ENCODE measurements at places on chromosomes 2 and 18.
A peak's percentile ranks its signal among the peaks of the same experiment; 100 is the strongest.

DNA sequence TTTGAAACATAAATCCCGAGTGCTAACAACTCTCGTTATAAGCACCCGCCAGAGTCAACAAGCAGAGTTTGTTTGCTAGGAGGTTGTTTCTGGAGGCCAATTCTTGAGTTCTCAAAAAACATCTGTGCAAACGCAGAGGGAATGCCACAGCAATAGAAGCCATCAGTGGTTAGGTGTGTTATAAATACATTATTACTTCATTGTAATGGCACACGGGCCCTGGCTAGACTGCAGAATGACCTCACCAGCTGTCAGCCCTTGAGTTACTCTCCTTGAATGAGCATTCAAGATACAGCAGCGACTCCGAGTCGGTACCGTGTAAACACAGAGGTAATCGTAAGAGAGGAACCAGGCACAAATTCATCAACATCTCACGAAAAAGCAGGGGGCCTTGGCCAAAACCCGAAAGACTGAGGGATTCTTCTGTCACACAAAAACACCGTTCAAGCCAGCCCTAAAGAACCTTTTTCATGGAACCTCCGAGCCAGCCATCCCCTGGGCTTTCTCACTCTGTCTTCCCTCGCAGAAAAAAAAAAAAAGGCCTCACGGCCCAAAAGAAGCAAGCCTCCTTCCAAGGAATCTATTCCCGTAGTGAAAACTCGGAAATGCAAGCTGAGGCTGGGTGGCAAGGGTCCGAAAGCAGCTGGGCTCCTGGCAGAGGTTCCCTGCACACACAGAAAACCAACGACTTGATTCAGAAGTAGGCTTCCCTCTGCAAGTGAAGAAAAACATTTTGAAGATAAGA lies 133.7 kb upstream of the MEIS1 start:
- peak; percentile 42 for DNase-seq

DNA sequence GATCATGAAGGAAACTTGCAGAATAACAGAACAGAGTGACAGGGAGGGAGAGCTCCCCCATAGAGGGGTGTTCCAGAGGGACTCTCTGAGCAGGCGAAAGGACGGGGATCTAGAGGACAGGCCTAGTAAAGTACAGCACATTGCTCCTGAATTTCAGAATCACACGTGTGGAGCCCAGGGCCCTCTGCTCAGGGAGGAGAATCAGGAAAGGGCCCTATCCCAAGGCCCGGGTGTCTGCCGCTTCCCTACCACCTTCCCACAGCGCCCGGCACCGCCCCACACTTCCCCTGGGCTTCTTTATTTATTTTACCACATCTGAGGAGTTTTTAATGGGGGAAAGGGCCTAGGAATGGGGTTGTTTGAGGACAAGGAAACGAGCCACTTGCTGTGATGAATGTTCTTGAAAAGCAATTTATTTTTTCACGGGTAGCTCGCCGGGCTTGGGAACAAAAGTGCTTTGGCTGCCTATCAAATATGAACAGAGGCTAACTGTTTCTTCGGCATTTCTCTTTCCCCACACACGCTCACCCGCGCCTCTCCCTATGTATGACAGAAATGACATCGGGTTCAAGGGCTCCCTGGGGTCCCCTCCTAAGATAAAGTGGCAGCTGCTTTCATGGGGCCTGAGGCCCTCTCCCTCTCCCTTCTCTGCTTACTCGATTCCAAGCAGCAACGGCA lies 79.3 kb upstream of the GLI2 start:
- DNase-seq = no peak

GRCh38 chr2:198720266-198720665 lies 737.5 kb downstream of the SATB2 start:
- DNase-seq = no peak

DNA sequence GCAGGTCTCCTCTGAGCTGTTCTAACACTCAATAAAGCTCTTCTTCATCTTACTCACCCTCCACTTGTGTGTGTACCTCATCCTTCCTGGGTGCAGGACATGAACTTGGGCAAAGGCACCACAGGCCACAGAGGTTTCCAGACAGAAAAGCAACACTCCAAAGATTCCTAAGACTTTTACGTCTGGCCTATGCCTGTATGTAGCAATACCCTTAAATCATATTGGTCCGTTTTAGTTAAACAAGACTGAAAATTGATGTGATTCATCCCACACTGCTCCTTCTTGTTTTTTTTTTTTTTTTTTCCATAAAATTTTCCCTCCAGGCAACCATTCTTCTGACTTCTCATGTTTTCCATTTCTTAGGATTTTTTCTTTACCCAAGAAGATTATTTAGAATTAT lies 404.3 kb downstream of the PID1 start:
- no peak for DNase-seq

DNA sequence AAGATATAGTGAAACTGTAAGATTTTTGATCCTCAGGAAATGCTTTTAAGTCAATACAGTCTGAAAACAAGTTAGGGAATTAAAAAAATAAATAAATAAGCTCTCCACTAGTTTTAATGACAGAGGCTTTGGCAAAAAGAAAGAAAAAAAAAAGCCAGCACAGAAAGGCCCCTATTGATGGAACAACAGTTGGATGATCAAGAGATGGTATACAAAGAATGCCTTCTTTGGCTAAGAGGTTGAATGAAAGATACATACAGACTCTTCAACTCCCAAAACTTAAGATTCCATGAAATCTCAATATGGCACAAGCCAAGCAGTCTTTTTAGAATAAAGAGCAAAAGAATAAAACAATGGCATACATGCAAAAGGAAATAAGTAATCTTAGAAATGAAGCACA lies 64.0 kb upstream of the GALNT5 start:
- DNase-seq = no peak

GRCh38 chr2:226077841-226078240 lies 678.3 kb downstream of the NYAP2 start:
- DNase-seq = no peak

DNA sequence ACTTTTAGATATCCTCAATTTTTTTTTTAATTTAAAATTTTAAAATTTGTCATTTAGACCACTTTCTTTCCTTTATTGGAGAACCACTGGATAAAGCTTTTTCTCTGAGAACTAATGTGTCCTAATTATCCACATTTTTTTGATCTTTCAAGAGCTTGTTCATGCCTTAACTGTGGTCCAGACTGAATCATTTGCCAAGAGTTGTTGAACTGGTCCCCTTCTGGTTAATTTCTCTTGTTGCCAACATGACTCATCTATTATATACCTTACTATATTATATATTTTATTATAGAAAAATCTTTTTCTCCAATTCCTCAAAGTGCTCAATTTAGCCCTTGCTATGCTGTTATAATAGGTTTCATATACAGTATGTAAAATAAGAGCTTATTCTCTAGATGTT lies 53.1 kb upstream of the TMEM87B start:
- DNase-seq = peak; percentile 3

DNA sequence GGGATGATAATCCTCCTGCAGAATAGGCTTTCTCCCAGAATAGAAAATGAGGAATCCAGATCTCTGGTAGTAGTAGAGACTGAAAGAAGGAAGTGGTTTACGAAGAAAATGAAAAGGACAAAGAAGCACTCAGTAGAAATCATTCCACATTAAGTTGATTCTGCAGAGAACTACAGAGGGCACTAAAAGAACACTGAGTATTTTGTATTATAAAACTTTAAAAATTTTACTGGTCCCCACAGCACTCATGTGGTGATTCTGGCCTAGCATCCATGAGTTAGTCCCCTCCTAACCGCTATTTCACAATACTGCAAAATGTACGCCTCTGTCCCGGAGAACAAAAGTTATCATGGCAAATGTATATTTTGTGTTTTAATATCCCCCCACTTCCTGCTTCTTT lies 42.9 kb upstream of the SLC35F5 start:
- no peak for DNase-seq

DNA sequence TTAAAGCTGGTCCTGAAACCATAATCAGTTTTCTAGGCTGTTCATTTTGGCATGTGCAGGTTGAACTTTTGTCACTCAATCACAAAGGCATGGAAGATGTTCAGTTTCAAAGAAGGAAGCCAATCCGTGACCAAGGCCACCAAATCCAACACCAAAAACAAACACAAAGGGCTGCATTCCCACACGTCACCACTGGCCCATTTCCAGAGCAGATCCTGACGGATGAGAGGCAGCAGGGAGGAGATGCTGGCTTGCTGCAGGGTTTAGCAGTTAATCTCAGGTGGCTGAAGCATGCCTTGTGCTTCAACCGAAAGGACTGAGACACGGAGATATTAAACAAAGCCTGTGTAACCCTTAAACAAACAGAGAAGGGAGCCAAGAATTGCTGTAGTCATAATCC lies 191.9 kb upstream of the CTAGE1 start:
- no peak for DNase-seq

- DNase-seq = no peak
These were observed 10.9 kb downstream of the SERPINB12 start for GRCh38 chr18:63553081-63553480.

DNA sequence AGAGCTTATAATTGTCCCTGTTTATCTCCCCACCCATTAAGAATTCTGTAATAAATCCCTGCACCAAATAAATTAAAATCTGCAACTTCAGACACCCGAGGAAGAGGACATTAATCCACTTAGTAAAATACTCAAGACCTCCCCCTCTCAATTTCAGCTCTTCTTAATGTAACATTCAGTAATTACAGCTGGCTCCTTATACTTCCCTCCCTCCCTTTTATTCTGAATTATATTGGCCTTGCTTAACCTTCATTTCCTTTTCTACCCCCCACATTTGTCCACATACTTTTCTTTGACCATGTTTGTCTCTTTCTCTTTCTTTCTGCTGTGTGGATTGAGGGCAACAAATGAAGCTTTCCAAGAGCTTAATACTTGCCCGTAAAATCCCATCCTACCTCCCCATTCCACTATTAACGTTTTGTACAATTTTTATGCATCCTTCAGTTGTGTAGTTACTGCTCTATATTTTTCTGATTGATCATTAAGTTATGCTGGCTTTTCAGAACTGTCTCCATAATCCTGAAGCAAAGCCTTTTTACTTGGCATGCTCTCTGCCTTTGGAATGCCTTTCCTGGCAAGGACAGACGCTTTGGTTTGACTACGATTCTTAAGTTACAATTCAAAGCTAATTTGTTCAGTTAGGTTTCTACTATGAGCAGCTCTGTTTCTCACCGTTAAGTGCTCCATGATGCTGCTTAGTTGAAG lies 580.1 kb downstream of the ZEB2 start:
- DNase-seq = peak; percentile 70

DNA sequence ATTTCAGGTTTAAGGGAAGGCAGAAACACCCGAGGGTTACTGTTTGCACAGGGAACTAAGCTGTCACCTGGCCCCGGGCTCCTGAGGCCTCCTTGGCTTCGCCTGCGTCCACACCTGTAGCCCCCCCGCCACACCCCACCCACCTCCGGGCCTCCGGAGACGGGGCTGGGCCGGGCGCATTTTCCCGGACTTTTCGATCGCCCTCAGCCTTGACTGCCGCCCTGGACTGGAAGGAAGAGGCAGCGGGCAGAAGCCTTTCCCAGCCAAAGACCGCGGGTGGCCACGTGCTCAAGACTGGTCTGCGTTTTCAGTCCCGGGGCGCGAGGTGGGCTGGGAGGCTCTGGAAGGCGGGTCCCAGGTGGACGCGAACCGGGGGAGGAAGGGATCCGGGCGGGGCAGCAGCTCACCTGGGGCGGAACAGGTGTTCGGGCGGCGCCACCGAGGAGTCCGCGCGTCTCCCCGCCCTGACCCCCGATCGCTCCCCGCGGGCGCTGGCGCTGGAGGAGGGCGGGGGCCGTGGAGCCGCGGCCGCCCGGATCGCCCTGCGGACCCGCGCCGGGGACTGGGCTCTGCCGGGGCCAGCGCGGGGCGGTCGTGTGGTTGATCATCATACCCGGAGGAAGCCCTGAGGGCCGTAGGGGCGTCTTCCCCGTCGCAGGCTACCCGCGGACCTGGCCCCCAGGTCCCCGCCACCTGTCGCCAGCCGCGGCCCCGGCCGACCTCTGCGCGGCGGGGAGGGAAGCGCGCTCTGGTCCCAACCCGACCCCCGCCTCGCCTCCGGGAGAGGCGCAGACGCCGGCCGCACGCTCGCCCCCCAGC lies 3.2 kb downstream of the ID2 start:
- DNase-seq = no peak

DNA sequence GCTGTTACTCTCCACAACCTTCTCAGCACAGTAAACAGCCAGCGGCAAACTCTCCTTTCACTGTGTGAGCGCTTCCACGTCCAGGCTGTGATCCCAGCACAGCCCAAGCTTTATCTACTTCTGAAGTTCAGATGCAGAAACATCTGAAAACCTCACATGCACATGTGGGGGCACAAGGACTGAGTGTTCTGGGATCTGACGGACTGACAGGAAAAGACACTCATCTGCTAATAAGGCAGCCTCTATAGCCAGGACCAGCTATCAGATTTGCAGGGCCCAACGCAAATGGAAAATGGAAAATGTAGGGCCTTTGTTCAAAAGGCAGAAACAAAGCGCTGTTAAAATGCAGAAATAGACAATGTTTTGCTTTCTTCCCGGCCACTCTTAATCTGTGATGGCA lies 133.8 kb upstream of the ARHGAP28 start:
- DNase-seq = no peak

GRCh38 chr2:219731173-219731572 lies 103.7 kb downstream of the SLC4A3 start:
- DNase-seq = no peak

DNA sequence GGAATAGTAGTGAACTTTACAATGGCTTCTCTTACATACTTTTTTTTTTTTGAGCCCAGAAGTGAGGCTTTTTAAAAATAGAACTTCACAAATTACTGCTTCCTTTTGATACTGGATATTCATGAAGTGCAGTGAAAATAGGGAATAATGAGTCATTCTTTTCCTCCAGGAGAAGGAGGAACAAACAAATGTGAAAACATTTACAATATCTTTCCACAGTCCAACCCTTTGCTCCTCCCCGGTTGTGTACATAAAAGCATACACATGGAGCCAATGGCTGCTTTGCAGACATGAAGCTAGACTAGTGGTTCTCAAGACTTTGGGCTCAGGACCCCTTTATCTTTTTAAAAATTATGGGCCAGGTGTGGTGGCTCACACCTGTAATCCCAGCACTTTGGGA lies 266.9 kb downstream of the GBX2 start:
- DNase-seq = no peak

- no peak for DNase-seq
These were observed 14.5 kb downstream of the SLC19A3 start for GRCh38 chr2:227703280-227703732.
